ENCODE measurements at places on chromosomes 7 and 10.
A peak's percentile ranks its signal among the peaks of the same experiment; 100 is the strongest.

DNA sequence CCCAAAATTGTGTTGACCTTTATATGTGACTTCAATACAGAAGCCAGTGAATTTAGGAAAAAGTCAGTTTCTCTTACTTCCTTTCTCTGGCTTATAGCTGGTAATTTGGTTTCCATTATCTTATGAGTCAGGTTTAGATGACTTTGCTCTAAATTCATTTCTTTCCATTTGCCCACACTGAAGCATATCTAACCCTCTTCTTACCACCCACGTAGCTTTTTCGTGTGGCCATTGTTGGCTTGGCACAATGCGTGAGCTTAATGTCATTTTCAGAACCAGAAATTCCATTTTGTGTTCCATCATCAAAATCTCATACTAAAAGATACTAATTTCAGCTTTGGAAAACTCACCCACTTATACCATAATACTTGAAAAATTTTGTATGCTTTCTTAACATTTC, 271.2 kb downstream of the INHBA start:
- DNase-seq, result no peak

GRCh38 chr7:153012203-153012602, 252.7 kb downstream of the ACTR3B start:
- DNase-seq, result no peak

DNA sequence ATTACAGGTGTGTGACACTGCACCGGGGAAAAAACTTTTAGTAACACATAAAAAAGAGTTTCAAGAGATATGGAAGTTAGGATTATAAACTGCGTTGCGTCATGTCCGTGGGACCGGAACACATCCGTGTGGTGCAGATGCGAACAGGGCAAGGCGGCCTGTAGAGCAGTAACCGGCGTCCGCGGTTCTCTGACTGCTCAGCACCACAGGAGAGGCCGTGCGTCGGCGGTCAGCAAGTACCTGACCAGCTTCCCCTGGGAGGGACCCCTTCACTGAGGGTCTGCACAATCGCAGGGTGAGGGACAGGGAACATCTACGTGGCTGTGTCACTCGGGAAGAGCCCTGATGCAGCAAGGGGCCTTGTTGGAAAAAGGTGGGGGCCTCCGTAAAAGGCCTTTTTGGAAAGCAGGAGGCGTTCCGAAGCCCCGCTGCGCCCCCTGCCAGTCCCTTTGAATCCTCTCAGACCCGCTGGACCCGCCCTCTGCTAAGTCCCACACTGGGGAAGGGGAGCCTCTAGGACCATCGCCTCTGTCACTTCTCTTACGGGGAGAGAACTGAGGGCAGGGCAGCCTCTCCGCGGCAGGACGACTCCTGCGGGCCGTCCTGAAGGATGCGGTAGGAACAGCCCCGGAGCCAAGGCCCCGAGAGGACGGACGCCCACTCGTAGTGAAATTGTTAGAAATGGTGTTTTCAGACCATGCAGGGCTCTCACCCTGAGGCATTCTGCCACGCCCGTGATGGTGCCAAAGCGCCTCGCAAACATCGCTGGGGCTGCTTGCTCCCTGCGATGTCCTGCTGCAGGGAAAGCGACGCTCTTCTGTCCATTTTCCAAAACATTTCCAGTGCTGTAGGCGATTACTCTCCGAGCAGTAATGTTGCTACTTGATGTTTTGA, 771.6 kb upstream of the COBL start:
- DNase-seq, result no peak

DNA sequence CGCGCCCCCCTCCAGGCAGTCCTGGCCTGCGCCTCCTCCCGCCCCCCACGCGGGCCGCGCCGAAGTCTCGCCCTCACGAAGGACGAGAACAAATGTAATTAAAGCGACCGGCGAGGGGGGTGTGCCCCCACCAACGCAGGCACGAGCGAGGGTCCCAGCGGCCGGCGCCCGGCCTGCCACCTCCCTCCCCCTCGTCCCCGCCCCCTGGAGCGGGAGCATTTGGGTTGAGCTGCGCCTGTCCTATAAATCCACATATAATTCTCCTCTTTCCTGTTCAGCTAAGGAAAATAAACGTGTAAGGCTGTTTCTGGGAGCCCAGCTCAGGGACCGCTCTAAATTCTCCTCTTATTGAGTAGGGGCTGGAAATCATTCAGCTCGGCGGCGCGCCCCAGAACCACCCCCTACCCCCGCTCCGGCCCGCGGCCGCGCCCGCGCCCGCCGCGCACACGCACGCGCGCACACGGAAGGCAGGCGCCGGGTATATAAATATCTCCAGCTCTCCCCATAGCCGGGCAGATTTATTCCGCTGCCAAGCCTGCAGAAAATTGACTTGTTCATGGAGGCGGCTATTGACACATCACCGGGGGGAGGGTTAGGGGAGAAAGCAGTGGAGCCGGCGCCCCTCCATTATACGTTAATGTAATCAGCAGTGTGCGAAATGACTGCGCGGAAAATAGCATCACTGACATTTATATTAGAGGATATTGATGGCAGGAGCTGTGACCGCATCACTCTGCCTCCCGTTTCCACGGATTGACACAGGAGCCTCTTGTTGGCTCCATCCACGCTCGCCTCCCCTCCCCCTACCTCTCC, 61.6 kb upstream of the BTRC start:
- DNase-seq, result no peak

- DNase-seq, result no peak
These were observed 676.4 kb upstream of the NRP1 start for GRCh38 chr10:34010891-34011290.

- no peak for DNase-seq
These were observed 1.1 kb downstream of the VWC2 start for GRCh38 chr7:49774459-49775064.

GRCh38 chr10:26977635-26978034, 116.9 kb upstream of the ABI1 start:
- no peak for DNase-seq

GRCh38 chr7:134502463-134503371, 24.6 kb upstream of the AKR1B10 start:
- DNase-seq, result no peak

DNA sequence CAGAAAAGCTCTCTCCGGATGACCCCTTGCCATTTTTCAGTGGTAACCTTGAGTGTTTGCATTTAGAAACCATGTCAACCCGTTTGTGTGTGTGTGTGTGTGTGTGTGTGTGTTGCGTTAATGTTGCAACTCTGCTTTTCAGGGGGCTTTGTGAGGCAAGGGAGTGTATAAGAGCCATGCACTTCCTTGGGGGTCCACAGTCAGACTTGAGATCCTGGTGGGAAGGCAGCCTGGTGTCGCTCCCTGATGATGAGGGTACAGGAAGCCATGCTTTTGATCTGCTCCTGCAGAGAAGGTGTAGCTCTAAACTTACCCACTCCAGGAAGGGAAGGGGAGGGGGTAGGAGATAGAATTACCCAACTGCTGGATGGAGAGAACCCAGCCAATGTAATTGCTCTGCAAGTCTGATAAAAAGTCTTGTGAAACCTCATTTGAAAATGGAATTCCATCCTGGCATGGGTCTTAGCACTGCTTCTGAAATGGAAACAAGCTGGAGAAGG, 10.7 kb downstream of the GRK5 start:
- no peak for DNase-seq

- DNase-seq, result no peak
These were observed 78.3 kb downstream of the SNX10 start for GRCh38 chr7:26370011-26370410.

- DNase-seq, result no peak
These were observed 236.9 kb downstream of the SFMBT2 start for GRCh38 chr10:7173948-7174347.

DNA sequence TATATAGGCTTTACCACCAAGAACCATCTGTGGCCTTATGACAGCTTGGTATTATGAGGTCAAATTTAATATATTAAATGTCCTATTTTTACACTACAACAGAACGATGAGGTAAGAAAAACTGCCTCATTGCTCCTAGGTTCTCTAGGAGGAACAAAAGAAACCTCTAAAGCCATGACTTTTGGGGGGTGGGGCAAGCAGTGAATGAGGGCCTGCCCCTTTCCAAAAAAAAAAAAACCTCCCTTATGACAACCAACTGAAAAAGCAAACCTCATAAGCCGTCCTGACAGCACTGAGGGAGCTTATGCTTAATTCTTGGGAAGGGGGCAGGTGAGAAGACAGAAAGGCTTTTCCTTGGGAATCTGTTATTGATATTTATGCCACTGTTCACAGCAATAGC, 116.6 kb downstream of the KMT2E start:
- no peak for DNase-seq

DNA sequence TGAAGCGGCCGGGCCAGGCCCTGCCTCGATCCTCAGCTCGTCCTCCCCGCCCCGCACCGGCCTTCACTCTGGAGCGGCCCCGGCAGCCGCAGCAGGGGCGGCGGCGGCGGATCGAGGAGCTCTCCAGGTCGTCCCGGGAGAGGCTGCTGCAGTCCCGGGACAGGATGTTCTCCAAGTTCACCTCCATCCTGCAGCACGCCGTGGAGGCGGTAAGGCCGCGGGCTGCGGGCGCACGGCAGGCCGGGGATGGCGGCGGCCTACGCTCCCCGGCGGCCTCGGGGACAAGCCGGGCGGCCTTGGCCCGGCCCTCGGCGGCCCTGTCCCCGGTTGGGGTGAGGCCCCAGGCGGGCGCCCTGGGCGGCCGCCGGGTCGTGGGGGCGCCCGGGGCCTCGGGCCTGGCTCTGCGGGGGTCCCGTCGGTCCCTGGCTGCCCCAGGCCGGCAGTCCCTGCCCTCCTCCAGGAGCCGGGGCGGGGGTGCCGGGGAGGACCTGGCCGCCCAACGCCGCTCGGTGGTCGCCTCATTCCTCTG, 399 bp downstream of the FHIP2A start:
- DNase-seq, result no peak

DNA sequence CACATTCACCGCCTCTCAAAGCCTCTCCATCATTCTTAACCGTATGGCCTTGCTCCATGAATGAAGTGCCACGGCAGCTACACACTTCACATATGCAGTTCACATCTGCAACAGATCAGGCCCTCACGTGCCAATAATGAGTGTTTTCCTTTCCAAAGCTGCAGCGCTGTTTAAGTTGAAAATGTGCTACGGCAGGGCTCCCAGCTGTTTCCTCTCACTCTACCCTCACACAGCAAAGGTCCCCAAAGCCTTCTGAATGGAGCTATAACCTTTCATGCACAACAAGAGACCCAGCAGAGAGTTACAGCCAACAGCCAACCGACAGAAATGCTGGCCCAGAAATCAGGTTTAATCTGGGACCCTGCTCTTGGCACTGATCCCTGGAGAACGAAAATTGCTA, 236.1 kb downstream of the ELMO1 start:
- DNase-seq, result no peak

- no peak for DNase-seq
These were observed 96.9 kb downstream of the TRIM24 start for GRCh38 chr7:138556771-138557484.

DNA sequence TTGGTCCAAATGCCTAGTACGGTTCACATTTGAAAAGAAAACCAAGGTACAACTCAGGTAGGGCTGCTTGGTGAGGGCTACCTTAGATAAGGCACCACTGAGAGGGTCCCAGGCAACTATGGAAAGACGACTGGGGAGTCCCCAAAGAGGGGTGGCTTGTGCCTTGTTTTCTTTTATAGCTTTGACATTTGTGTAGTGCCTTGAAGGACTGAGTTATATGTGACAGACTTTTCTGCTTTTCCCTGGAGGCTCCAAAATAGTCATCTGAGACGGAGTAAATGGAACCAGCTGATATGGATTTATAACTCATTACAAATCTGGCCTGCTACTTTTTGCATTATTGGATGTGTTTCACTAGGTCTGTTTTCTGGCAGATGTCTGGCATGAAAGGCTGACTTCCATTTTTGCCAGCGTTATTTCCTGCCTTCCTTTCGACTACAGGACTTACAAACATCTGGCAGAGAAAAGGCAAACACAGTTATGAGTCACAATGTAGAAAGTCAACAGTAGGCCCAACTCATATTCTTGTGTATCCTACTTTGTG, 88.2 kb upstream of the IMMP2L start:
- no peak for DNase-seq

DNA sequence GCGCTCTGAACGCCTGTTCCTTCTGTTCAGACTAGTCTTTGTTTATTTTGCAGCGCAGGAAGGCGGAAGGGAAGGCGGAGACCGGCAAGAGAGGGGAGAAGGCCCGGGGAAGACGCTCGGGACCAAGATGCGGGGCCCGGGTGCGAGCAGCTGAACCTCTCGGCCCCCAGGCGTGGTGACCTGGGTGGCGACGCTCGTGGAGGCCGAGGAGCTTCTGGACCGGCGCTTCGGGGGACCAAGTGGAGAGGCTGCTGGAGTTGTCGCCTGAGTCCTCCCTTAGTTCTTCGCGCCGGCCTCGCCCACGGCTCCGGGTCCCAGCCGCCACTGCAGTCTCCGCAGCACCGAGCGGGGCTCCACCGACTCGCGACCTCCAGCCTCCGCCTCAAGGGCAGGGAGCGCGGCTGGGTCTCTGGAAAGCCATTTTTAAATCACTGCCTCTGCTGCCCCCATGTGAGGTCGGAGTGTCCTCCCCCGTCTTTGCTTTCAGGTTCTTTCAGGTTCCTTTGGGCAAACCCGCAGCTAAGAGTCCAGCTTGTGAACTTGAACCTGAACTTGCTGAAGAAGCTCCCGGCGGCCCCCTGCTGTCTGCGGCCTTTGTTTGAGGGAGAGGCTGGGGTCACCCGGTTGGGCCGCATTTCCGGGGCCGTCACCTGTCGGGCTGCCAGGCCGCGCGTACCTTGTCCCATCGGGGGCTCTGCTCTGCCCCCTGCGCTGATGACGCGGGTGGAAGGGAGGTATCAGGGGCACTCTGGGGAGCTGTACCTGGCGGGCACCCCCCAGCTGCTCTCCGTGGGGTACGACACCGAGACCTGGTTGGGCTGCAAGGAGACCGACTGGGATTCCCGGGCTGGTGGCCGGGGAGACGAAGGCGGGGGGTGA, 136.0 kb downstream of the KIF20B start:
- DNase-seq, result no peak

GRCh38 chr10:114603948-114604347, 54.1 kb downstream of the ABLIM1 start:
- DNase-seq, result no peak

GRCh38 chr7:100130608-100131453, 4.1 kb downstream of the MBLAC1 start:
- DNase-seq, result peak; percentile 69

DNA sequence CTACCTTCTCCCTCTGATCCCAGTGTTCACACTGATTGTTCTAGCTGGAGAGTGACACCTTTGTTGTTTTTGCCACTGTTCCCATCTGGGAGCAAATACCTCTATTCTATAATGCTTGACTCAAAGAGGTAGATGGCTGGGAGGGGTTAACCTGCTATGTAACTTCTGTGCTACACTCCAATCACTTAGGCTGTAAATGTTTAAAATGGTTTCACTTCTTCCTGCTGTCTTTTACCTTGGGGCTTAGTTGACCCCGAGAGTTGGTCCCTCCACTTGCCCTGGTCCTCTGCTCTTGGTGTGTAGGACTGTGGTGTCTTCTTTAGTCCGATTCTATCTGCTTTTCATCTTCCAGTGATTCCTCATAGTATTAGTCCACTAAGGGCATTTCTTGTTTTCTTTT, 22.3 kb downstream of the KLHDC10 start:
- no peak for DNase-seq

- no peak for DNase-seq
These were observed 51.4 kb upstream of the SMNDC1 start for GRCh38 chr10:110355922-110356627.

GRCh38 chr7:107480932-107481331, 11.1 kb downstream of the GPR22 start:
- no peak for DNase-seq

Measured in stimulated activated CD4-positive, alpha-beta T cell treated with anti-CD3 and anti-CD28 coated beads, Interleukin-15, amount 100 ng/mL, for 1 hour (primary cell).